Stimulated activated CD4-positive, alpha-beta T cell treated with anti-CD3 and anti-CD28 coated beads, Interleukin-2, amount 100 ng/mL, for 4 hours (primary cell): ENCODE measurements at places on chromosomes 13 and 19.
A peak's percentile ranks its signal among the peaks of the same experiment; 100 is the strongest.

DNA sequence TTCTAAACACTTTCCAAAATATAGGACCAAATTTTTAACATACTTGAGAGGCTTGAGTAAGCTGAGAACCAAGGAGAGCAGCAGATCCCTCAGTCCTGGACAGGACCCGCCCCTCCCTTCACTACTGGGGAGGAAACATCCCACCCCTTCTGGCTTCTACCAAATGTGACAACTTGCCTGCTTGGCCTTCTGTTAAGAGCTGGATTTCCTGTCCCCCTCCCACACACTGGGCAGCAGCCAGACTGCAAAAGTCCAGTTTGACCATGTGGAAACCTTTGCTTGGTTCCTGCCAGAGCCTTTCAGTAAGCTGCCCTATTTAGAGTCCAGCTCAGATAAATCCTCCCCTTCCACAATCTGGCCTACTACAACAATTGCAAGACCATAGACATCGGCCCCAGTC lies 84.3 kb downstream of the FGF14 start:
- DNase-seq, result no peak

DNA sequence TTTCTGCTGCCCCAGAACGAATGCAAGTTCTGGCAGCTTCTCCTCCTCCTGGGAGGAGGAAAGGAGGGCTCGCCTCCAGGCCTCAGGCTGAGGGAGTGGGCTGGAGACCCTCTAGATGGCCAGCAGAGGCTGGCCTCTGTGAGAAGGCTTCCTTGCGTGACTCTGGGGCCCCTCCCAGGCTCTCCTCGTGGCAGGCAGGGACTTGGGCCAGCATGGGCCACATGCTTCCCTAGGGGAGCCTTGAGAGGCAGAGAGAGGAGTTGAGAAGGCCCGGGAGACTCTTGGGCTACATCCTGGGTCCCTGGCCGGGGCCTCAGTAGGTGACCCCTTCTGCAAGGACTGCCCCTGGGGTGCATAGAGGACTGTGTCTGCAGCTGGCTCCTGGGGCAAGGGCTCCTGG lies 25.9 kb downstream of the LYL1 start:
- no peak for DNase-seq

- no peak for DNase-seq
Observed at GRCh38 chr19:5024282-5024681, 55.4 kb downstream of the KDM4B start.

DNA sequence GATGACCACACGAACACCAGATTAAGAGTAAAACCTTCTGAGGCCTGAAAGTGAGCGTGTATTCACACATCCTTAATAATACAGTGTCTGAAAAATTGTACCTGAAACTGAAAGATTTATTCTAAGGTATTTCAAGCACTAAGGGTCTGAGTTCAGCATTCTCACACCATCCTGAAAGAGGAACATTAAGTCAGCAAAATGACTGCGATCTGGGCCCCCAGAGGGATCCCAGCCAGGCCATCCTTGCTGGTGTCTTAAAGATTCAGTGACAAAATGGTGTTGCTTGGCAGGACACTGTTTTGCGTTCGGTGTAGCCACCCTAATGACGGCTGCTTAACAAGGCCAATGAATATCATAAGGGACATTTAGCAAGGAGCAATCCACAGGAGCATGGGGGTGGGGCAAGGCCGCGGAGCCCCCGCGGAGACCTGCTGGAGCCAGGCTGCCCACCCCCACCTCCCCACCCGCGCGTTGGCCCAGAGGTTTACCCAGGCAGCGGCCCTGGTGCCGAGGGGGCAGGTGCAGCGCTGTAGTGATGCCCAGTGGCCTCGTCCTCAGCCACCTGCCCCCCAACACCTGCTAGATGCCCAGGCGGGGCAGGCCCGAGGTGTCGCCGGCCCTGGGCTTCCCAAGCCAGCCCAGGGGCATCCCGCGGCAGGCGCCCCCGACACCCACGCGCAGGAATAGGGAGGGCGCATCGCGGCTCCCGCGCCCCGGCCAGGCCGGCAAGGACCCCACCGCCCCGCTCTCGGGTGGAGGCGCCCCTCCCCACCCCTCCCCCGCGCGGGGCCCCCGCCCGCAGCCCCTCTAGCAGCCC lies 742 bp downstream of the NALCN start:
- DNase-seq, result no peak

GRCh38 chr19:29439688-29440550 lies 85.9 kb upstream of the VSTM2B start:
- no peak for DNase-seq

DNA sequence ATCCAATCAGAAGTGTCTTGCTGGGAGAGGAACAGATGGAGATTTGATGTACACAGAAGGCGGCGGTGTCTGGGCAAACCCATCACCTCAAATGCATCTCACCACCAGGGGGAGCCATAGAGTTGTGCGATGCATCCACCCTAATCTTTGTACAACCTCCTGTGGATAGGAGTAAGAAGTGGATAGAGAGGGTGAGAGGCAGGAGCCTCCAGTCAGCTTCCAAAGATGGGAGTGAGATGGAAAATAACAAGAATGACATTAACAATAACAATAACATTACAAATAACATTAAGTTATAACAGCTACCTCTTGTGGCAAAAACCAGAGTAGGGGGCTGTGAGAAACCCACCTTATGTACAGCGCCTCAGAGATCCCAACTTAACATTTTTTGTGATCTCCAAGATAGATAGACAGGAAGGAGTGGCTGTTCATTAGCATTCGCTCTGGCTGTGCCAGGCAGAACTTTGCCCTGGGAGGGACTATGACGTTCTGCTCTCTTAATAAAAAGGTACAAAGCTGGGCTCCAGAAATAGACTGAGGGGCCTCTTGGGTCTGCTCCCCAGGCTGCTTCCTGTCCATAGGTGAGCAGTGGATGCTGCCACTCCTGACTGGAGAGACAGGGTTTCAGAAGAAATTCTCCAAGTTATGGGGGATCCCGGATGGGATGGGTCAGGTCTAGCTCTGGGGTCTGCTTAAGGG lies 5.2 kb upstream of the CEACAM18 start:
- DNase-seq, result peak; percentile 85

DNA sequence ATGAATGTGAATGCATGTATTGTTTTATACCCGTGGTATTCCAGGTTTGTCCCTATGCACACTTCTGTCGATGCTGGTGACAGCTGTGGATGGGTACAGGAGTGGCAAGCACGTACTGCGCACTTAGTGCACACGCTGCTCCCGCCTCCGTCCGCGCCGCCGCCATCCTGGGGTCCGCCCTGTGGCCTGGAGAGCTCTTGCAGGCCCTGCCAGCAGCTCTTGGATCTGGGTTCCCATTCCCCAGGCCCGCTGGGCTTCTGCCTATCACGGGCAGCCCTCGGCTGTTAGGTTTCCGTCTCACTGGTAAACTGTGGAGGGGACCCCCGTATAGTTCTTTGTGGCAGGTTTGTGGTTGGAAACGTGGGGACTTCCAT lies 4.0 kb downstream of the GNA11 start:
- DNase-seq, result no peak

DNA sequence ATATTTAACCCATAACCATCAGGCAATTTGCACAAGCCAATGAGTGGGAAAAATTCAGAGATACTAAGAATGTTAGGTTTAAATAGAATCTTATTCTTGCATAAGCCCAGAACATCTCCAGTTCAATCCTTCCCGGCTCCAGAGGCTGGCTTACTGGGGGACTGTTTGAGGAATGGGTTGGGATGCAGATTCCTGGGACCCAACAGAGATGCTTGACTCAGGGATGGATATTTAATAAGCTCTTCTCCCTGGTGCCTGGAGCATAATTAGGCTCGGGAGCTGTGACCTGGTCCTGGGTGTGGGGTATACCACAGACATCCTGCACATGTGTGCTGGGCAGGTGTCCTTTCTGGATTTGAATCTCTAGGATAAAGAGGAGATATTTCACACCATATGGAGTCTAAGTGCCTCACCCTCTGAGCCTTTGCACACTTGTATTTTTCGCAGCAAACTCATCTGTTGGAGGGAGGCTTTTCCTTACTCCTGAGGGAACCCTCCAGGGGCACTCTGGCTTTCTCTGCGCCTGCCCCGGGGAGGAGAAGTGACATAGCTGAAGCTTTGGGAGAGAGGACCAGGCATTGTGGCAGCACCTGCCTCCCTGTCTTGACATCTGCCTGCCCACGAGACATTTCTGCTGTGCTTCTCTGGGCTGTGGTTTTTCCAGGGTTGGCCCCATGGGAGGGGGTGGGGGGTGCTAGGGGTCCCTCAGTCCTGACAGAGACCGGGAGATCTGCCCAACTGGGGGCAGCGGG lies 36.1 kb upstream of the ANKRD10 start:
- no peak for DNase-seq

- no peak for DNase-seq
Observed at GRCh38 chr19:6744381-6745301, 5.2 kb downstream of the TRIP10 start.

- DNase-seq, result no peak
Observed at GRCh38 chr13:100333141-100333540, 244.2 kb downstream of the PCCA start.

- DNase-seq, result no peak
Observed at GRCh38 chr13:89746554-89746953, 1600.9 kb upstream of the MIR17HG start.

GRCh38 chr19:17021793-17022590 lies 4.6 kb downstream of the CPAMD8 start:
- DNase-seq, result no peak

DNA sequence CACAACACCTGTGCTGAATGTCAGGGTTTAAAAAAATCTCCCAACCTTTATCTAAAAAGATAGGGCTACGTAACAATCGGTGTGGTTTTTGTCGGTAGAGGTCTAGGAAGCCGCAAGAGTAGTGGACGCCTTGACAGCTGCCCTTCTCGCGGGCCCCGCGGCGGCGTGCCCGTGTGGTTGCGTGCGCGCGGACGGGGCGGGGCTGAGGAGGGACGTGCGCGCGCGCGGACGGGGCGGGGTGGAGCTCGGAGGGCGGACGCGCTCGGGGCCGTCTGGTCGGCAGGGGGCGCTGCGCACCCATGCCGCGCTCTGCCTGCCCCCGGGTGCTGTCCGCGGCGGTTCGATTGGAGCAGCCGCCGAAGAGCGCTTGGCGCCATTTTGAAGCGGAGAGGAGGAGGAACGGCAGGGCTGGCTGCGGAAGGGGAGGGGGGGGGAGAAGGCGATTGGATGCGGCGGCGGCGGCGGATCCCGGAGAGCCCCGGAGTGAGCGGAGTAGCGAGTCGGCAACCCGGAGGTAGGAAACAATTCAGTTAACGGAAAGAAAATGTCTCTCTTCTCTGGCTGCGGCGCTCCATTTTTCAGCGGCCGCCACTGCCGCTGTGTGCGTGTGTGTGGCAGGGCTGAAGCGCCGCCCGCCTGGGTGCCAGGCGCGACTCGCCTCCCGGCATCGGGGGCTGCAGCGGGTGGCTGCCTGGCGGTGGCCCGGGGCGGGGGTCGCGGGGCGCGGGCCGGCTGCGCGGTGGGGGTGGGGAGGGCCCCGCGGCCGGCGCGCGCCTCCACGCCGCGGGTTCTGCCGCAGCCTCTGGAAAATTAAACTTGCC lies at the start of gene PDS5B:
TSS of gene PDS5B (plus strand) at position 373 of the 821 bp plus-strand sequence. CDS start 62,321 bp downstream, outside the sequence.
- DNase-seq, result peak; percentile 89

GRCh38 chr13:37289212-37289935 lies 183.9 kb upstream of the CSNK1A1L start:
- no peak for DNase-seq

- DNase-seq, result no peak
Observed at GRCh38 chr13:41061914-41062837, 867 bp downstream of the WBP4 start.

GRCh38 chr13:108963846-108964600 lies 334.6 kb downstream of the MYO16 start:
- no peak for DNase-seq

DNA sequence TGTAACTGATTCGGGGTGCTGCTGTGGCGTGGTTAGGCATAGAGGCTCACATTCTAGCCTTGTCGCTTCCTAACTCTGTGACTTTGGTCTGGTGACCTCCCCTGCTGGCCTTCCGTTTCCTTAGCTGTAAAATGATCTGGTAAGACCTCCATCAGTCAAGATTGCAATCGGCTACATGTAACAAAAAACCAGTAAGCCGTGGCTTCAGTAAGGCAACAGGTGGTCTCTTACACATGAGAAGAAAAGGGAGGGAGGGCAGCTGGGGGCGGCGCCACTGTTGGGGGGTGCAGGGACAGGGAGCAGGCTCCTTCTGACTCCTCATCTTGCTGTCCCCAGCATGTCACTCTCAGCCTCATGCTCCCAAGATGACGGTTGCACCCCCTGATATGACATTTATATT lies 148.0 kb downstream of the SIPA1L3 start:
- DNase-seq, result no peak

GRCh38 chr13:48532256-48532505 lies 699 bp downstream of the RCBTB2 start:
- no peak for DNase-seq

DNA sequence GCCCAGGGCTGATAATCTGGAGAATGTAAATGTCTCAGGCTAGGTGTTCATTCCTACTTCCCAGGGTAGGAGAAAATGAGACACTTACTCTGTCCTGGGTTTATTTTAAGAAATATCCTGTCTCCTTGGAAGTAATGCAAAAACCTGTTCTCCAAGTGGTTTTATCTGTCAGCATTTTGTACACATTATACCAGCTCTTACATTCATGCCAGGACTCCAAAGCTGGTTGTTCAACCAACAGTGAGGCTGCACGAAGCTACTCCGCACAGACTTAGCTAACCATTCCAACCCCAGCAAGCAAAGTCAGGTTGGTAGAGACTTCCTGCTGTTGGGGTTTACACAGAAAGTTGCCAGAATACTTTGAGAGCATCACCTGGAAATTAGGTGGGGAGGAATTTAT lies 55.6 kb downstream of the SLC7A1 start:
- no peak for DNase-seq

GRCh38 chr19:17125062-17125727 lies 49.6 kb downstream of the MYO9B start:
- DNase-seq, result peak; percentile 9

DNA sequence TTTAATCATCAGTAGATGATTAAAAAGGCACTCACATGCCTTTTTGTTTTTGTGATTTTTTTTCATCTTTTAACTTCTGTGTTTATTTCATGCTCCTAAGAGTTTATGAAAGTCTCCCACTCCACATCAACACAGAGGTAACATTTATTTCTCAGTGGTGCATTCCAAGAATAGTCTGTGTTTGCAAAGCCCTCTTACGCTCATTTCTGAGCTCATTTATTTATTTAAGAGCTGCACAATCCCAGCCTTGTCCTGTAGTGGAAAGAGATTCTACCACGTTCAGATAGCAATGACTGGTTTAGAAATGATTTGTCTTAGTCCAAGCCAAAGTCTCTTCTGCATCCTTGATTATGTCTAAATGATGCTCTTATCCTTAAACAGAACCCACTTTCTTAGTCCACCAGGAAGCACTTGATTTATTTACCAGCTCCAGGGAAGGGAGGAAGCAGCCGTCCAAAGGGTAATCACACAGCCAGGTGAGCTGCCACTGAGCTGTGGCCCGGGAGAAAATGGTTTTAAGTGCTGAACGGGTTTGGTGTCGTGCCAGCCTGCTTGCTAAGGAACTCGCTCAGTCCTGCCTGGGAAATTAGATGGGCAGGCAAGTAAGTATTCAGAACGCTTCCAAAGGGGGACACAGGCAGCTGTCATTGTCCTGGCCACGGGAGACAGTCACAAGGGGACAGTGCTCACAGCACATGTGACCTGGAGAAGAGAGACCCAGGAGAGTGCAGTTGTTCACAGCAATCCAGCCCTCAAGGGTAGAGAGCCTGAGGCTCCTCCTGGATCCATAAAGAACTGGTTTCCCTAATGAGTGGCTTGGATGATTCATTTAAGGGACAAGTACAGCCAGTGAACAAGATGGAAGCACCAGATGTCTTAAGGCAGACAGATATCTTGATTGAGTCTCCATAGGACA lies 131.8 kb upstream of the WASF3 start:
- no peak for DNase-seq

- no peak for DNase-seq
Observed at GRCh38 chr19:35754370-35755130, 2.3 kb downstream of the HSPB6 start.

GRCh38 chr13:45068036-45069001 lies 52.0 kb upstream of the GTF2F2 start:
- no peak for DNase-seq

- no peak for DNase-seq
Observed at GRCh38 chr13:34223984-34224383, 406.0 kb downstream of the RFC3 start.
